Activated naive CD4-positive, alpha-beta T cell treated with anti-CD3 and anti-CD28 coated beads for 36 hours (primary cell): ENCODE measurements at places on chromosomes 2 and 18. TPM values are rescaled to one million over a fixed set of nuclear protein-coding genes. Genes with fewer than 3 reads are reported as not detected.

The PLGLB1 gene
- total RNA-seq = 0.37 TPM

The GLI2 gene
- total RNA-seq = not detected

The NEU2 gene
- total RNA-seq = not detected

The FRZB gene
- total RNA-seq = not detected

The CRYGC gene
- total RNA-seq = not detected

The KYNU gene
- not detected for total RNA-seq

The SPDYA gene
- total RNA-seq = 2.0 TPM
